ENCODE measurements at places on chromosomes 13 and 19. TPM values are rescaled to one million over a fixed set of nuclear protein-coding genes. Genes with fewer than 3 reads are reported as not detected.
A peak's percentile ranks its signal among the peaks of the same experiment; 100 is the strongest.

Gene TMEM59L
- under 0.01 TPM for total RNA-seq

Gene ZNF681
- total RNA-seq = 0.83 TPM

Gene ZNF708
- total RNA-seq = 4.7 TPM

Gene PRSS57
- total RNA-seq = not detected

Gene USHBP1
- total RNA-seq = not detected

Gene SMIM44
- not detected for total RNA-seq

Gene SF3A2
- 4.8 TPM for total RNA-seq

Gene PTPRS
- 40.1 TPM for total RNA-seq

Gene HDGFL2
- 35.8 TPM for total RNA-seq

GRCh38 chr19:12047868-12048267, 4.9 kb downstream of the ZNF878 start:
- DNase-seq = peak; percentile 11

DNA sequence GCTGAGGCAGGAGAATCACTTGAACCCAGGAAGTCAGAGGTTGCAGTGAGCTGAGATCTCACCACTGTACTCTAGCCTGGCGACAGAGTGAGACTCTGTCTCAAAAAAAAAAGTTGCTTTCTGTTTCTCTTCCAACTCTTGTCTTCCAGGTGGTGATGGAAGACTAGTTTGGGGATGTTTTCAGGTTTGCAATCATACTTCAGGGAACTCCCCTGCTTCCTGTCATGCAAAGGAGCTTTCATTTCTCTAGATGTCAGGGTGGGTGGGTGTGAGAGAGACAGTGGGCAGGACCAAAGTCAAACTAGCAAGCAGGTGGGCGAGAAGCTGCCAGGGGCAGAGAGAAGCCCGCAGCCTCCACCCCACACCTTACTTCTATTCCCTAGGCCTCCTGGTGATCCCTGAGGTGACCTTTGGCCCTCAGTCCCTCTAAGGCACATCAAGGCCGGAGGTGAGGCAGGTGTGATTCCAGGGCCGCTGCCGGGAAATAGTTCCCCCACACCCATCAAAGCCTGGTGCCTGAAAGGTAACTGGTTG, 25.7 kb downstream of the CCNE1 start:
- DNase-seq = no peak

DNA sequence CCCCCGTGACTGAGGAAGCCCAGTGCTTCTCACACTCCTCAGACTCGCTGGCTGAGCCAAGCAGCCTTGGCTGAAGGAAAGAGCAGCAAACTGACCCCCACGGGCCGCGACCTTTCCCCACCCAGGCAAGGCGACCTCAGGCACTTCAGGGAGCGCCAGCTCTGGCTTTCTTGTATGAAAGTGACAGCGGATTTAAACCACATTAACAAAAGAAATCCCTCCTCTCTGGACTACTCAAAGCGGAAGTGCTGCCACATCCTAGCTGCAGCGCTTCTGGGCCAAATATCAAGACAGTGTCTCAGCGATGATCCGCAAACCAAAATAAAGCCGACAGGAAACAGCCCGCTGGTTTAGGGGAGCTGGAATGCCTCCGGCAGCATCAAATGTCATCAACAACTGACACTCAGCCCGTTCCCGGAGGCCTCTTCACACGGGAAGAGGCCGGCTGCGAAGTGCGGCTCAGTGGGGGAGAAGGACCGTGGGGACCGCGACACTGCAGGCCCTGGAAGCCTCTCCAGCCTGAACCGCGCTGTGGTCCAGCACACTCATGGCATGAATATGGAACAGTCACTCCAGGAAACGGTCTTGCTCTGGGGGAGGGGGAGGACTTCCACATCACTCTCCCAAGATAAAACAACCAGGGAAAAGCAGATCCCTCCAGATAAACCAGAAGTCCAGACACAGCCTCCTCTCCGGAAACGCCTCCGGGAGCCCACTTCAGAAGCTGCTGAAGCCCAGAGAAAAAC, 1.4 kb downstream of the RASA3 start:
- DNase-seq = peak; percentile 91

DNA sequence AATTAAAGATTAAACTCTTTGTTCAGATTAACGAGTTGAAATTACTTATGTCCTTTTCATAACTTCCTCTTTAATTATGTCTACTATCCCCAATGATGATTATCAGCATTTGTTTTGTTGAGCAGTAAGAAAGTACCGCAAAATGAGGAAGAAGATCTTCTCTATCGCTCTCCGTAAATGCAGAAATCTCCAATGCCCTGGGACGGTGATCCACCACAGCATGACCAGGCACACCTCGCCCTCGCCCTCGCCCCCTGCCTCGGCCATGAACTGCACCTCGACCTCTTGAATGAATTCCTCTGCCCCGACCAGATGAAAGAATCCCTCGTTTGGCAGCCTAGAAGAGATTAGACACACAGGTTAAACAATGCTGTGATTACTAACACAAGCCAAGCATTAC, 69.1 kb downstream of the RBM26 start:
- no peak for DNase-seq

DNA sequence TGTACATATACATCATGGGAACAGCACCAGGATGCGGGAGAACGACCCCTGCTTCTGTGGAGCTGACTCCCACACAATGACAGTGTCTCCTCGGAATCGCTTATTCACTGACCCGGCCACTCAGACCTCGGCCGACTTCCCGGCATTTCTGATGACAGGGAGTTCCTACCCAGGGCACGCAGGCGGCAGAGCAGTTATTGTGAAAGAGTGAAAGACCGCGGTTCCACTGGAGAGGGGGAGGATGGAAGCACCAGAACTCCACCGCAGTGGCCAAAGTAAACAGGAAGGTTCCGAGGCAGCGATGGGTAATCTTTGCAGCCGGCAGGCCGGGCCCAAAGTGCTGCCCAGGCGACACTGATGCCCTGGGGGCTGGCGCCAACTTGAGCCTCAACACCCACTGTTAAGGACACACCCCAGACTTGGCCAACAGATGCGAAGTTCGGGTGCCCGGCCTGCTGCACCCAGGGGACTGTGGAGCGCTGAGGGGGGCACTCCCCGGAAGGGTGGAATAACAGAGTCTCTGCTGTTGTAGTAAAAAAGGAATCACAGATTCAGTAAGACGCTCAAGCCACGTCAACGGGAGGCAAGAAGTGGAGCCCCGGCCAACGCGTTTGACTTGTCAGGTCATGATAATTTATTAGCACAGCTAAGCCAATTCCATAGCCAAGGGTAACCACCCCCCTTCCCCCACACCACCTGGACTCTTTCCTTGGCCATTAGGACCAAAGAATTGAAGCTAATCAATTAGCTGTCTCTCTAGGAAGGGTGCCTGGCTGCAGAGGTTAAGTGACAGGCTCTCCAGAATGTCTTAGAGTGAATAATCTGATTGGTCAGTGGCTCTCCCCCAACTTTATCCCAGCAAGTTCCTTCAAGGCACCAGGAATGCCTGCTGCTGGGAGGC, 5.8 kb downstream of the MLLT1 start:
- peak; percentile 88 for DNase-seq

- no peak for DNase-seq
Measured at GRCh38 chr13:73082895-73083294, 24.1 kb downstream of the KLF5 start.

- no peak for DNase-seq
Measured at GRCh38 chr13:49953560-49953959, 17.4 kb upstream of the SPRYD7 start.
